ENCODE measurements at places on chromosomes 5 and 9.
A peak's percentile ranks its signal among the peaks of the same experiment; 100 is the strongest.

GRCh38 chr5:10288592-10289219 lies 19.0 kb downstream of the CMBL start:
- DNase-seq: no peak

DNA sequence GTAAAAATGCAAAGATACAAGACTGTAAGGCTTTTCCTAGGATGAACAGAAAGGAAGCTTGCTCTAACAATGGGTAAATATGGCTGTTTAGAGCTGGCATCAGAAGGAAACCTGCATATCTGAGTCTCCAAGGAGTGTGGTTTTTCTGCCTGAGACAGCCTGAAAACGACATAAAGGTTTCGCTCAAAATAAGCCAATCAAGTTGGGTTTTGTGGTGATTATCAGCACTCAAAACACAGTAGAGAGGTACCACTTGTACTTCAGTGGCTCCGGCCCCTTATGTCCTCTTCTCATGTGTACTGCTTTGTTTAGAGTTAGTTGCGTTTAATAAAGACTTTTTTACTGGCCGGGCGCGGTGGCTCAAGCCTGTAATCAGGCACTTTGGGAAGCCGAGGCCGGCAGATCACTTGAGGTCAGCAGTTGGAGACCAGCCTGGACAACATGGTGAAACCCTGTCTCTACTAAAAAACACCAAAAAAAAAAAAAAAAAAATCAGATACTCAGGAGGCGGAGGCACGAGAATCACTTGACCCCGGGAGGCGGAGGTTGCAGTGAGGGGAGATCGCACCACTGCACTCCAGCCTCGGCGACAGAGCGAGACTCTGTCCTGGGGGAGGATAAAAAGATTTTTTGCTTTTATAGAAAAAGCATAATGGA lies 39.4 kb downstream of the KLF9 start:
- DNase-seq: no peak

DNA sequence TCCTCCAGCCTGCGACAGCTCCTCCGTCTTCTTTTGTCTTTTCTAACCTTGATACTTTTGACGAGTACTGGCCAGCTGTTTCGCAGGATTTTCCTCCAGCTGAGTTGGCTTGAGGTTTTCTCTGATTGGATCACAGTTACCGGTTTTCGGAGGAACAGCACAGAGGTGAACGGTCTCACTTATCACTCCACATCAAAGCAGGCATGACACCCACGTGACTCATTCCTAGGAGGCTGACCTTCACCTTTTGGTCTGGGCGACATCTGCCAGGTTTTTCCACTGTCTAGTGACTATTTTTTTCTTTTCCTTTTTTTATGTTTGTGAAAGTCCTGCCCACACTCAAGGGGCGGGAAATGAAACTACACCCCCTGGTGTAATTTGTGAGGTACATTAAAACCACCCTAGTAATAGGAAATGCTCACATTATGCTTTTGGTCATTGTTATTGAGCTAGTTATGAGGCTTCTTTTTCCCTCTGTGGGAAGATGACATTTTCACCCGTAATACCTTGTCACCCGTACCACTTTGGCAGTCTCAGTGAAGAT lies 319.2 kb downstream of the GADD45G start:
- DNase-seq: peak; percentile 39

GRCh38 chr5:145984072-145984471 lies 47.7 kb downstream of the SH3RF2 start:
- DNase-seq: peak; percentile 89

DNA sequence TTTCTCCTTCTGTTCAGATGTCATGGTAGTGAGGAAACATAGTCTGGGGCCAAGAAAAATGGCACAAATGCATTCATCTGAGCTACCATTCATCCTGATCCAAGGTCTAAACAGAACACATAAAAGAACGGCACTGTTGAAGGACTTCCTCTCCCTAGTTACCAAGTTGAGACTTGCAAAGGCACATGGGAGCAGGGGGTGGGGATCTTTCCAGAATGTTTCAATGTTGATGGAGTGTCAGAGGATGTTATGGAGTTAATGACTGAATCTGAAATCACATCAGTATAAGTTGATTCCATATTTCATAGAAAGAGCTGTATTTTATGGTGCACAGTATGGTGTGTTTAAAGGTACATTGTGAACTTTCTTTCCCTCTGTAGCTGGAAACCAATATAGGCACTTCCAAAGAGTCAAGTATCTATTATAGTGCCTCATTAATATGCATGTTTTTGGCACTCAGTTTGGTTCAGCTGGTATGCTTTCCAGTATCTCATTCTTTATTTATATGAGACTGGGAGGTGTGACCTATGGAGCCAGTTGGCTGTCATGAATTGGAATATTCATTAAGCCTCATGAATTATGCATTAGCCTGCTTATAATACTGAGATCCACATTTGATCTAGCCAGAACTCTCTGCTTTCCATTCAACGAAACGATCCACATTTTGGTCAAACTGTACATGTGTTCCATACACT lies 603.0 kb downstream of the NR2F1-AS1 start:
- no peak for DNase-seq
